Small intestine (tissue), 16 donors: ENCODE measurements at places on chromosomes 5 and 9. TPM values are rescaled to one million over a fixed set of nuclear protein-coding genes. Genes with fewer than 3 reads are reported as not detected.

GRCh38 chr9:97293818-97294217, 13.6 kb upstream of the CCDC180 start:
- no peak for DNase-seq
- H3K27me3 ChIP-seq: no peaks in the 10 kb centered on the region
- H3K4me3 ChIP-seq: no peak overlapping the region
- no peaks in the 10 kb centered on the region for H3K36me3 ChIP-seq
- H3K27ac ChIP-seq: no peak overlapping the region

DNA sequence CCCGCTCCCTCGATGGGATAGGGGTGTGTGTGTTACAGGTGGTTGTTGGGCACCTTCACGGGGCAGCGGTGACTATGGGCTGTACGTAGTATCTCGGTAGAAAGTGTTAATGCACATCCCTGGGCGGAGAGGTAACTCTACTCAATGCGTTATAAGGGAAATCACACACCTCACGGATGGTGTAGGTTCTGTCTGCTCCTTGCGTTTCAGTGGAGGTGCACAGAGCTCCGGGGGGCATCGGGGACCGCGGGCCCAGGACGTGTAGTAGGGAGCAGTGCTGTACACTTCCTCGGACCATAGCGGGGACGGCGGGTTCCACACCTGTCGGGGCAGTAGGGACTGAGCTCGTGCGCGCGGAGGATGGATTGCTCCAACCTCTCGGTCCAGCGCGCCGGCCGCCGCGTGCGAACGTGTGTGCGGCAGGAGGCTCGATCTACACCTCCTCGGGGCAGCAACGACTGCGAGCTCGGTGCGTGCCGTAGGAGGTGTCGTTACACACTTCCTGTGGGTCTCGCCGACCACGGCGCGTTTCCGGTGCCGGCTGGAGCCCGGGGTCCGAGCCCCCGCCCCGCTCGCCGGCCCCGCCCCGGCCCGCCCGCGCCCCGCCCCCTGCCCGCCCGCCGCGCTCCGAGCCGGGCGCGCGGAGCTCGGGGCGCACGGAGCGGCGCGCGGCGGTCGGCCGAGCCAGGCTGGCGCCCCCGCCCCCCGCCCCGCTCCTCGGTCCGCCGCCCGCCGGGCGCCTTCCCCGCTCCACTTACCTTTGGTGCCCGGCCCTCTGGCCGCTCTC, at the start of gene KIAA1958:
KIAA1958 (plus strand) TSS at position 607 of the 787 bp plus-strand sequence. CDS start 87,254 bp downstream, outside the sequence.
- no peaks in the 10 kb centered on the region for H3K4me1 ChIP-seq
- H3K27ac ChIP-seq: peak within 1 kb of the TSS; percentile 82
- H3K4me3 ChIP-seq: peak within 1 kb of the TSS; percentile 97
- no peaks in the 10 kb centered on the region for H3K36me3 ChIP-seq
- peak; percentile 91 for DNase-seq

DNA sequence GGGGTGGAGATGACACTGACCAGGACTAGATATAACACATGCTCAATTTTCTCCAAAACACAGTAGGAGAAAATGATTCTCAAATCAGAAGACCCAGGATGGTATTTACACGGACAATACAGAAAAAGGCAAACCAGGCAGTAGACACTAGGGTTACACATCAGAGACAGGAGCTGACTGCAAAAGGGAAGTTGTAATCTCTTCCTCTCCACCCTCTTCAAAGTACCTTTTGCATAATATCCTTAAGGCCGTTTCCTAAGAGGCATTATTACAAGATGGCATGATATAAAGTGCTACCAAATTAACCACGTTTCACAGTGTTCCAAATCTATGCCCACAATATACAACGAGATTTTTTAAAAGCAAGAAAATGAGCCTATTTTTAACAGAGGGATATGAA, 39.2 kb downstream of the YIPF5 start:
- no peak overlapping the region for H3K4me3 ChIP-seq
- no peaks in the 10 kb centered on the region for H3K27me3 ChIP-seq
- no peak for DNase-seq
- no peaks in the 10 kb centered on the region for H3K36me3 ChIP-seq

RNF20 gene
- polyA plus RNA-seq: 36.5 TPM

MEGF10 gene
- 0.31 TPM for polyA plus RNA-seq
